Type B pancreatic cell (in vitro differentiated cells): ENCODE measurements at places on chromosomes 12 and 14. TPM values are rescaled to one million over a fixed set of nuclear protein-coding genes. Genes with fewer than 3 reads are reported as not detected.

DNA sequence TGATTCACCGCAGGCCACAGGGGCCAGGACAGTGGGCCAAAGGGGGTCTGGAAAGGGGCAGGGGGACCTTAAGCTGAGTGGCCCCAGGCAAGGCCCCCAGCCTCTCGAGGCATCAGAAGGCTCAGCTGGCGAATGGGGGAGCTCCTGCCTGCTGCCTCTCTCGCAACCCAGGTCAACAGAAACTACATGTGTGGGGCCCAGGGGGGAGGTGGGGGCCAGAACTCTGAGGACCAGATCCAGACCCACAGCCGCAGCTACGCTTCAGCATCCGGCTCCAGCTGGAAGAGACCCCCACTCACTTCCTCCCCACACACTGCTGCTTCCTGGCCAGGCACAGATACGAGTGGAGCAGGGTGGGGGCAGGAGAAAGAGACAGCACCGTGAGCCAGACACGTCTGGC is 46.5 kb downstream of the NCOR2 start:
- H3K4me3 ChIP-seq: no peak overlapping the region
- DNase-seq: no peak
- H3K36me3 ChIP-seq: peaks cover 4% of the 10 kb centered on the region
- H3K4me1 ChIP-seq: peaks cover 31% of the 10 kb centered on the region
- no peaks in the 10 kb centered on the region for H3K27me3 ChIP-seq

Gene TTC9
- 14.9 and 32.0 TPM in 2 replicates for total RNA-seq

Gene MMP14
- 115 and 137 TPM in 2 replicates for total RNA-seq

GRCh38 chr12:54126029-54126695 is 62.6 kb downstream of the SMUG1 start:
- no peak for DNase-seq
- H3K4me3 ChIP-seq: peak overlapping the region; percentile 94
- H3K4me1 ChIP-seq: peaks cover 53% of the 10 kb centered on the region
- peaks cover 5% of the 10 kb centered on the region for H3K27me3 ChIP-seq

DNA sequence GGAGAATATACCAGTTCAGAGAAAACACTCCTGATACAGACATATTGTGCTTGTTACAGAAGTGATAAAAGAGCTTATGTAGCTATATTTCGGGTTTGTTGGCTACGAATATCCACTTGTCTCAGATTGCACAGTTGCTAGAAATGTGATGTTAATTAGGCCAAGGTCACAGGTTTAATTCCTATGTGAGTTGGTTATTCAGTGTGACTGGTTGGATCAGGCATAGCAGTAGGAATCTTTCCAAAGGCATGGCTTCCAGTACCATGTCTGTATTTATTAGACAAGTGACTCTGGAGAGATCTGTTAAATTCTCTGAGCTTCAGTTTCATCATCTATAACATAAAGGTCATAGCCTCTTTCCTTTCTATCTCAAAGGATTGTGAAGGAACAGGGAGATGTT is 152.7 kb upstream of the KITLG start:
- H3K4me3 ChIP-seq: no peak overlapping the region
- no peaks in the 10 kb centered on the region for H3K36me3 ChIP-seq
- H3K4me1 ChIP-seq: peaks cover 23% of the 10 kb centered on the region
- H3K27me3 ChIP-seq: no peaks in the 10 kb centered on the region
- DNase-seq: no peak

Gene GYS2
- 0.26 TPM in 1 of 2 replicates, not detected in the other for total RNA-seq

- H3K4me3 ChIP-seq: no peak overlapping the region
- no peak for DNase-seq
- H3K27me3 ChIP-seq: no peaks in the 10 kb centered on the region
- peaks cover 3% of the 10 kb centered on the region for H3K4me1 ChIP-seq
- no peaks in the 10 kb centered on the region for H3K36me3 ChIP-seq
Observed at GRCh38 chr12:9868951-9869306, 225 bp downstream of the CLEC2B start.
